ENCODE measurements at places on chromosomes 3 and 15. TPM values are rescaled to one million over a fixed set of nuclear protein-coding genes. Genes with fewer than 3 reads are reported as not detected.

- H3K4me1 ChIP-seq, result no peaks in the 10 kb centered on the region
- no peak overlapping the region for H3K4me3 ChIP-seq
- no peaks in the 10 kb centered on the region for H3K36me3 ChIP-seq
- H3K27me3 ChIP-seq, result no peaks in the 10 kb centered on the region
- H3K27ac ChIP-seq, result no peak overlapping the region
These were observed 269.4 kb downstream of the CLSTN2 start for GRCh38 chr3:140204271-140204984.

GRCh38 chr3:126983653-126984390 is 907 bp downstream of the PLXNA1 start:
- H3K4me1 ChIP-seq, result peaks cover 6% of the 10 kb centered on the region
- H3K36me3 ChIP-seq, result no peaks in the 10 kb centered on the region
- no peaks in the 10 kb centered on the region for H3K27me3 ChIP-seq
- H3K4me3 ChIP-seq, result peak overlapping the region; percentile 87
- H3K27ac ChIP-seq, result peak overlapping the region; percentile 82

DNA sequence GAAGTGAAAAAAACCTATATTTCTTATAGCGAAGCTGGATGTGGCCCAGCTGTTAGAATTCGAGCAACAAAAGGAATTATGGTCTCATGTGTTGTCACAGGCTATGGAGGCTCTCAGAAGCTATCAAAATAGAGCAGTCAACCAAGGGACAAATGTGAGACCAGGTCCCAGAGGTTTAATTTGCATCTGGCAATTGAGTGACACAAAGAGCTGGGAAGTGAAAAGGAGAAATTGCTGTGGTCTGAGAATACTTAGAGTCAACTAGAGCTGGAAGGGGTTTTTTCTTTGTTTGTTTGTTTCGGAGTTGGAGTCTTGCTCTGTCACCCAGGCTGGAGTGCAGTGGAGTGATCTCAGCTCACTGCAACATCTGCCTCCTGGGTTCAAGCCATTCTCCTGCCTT is 61.3 kb upstream of the SMAD3 start:
- no peak overlapping the region for H3K27ac ChIP-seq
- H3K27me3 ChIP-seq, result no peaks in the 10 kb centered on the region
- no peaks in the 10 kb centered on the region for H3K36me3 ChIP-seq
- no peak overlapping the region for H3K4me3 ChIP-seq

DNA sequence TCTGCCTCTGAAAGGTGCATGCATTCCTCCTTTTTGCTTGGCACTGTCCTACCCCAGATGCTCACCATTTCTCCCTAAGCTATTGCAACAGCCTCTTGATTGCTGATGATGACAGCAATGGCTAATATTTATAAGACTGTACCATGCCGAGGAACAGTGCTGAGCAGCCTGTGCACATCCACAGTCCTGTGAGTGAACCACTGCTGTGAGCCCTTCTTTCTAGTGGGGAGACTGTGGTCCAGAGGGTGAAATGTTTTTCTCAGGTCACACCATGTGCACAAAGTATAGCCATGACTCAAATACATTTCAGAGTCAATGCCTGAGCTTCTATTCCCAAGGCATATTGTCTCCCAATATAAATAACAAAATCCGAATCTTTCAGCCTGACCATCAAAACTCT is 231.2 kb upstream of the LRTM1 start:
- H3K27me3 ChIP-seq, result no peaks in the 10 kb centered on the region
- H3K4me1 ChIP-seq, result no peaks in the 10 kb centered on the region
- H3K27ac ChIP-seq, result no peak overlapping the region

KIF23 gene
- 1.6 TPM for total RNA-seq

- H3K4me1 ChIP-seq, result no peaks in the 10 kb centered on the region
- H3K36me3 ChIP-seq, result no peaks in the 10 kb centered on the region
- DNase-seq, result no peak
- H3K27me3 ChIP-seq, result no peaks in the 10 kb centered on the region
These were observed 685.7 kb downstream of the MECOM start for GRCh38 chr3:168977716-168978374.

DNA sequence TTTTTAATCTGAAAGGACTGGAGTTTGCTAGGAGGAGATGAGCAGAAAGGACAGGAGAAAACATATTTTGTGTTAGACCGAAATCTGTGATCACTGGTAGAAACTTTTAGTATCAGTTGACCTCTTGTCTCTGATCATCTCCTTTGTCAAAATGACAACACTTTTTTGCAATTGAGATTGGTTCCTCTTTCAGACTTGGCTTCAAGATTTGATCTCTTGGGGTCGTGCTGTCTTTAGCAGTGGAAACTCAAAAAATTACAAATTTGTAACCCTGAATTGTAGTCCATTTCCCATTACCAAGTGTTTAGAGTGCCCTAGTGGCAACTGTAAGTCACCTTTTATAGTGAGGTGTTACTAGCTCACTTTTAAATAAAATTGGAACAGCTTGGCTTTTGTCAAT is 107.4 kb downstream of the KLHL25 start:
- peaks cover 7% of the 10 kb centered on the region for H3K4me1 ChIP-seq
- no peak overlapping the region for H3K4me3 ChIP-seq
- H3K27me3 ChIP-seq, result no peaks in the 10 kb centered on the region

- peak overlapping the region; percentile 3 for H3K27ac ChIP-seq
- no peak overlapping the region for H3K4me3 ChIP-seq
- no peak for DNase-seq
- H3K36me3 ChIP-seq, result no peaks in the 10 kb centered on the region
- no peaks in the 10 kb centered on the region for H3K27me3 ChIP-seq
These were observed 25.5 kb downstream of the SLC12A8 start for GRCh38 chr3:125186800-125187598.

- no peak overlapping the region for H3K27ac ChIP-seq
- H3K36me3 ChIP-seq, result no peaks in the 10 kb centered on the region
- H3K4me1 ChIP-seq, result no peaks in the 10 kb centered on the region
These were observed 8.6 kb downstream of the SPG11 start for GRCh38 chr15:44654858-44655257.

AQP9 gene
- total RNA-seq, result 1.8 TPM

GRM7 gene
- total RNA-seq, result 0.59 TPM

ADGRG7 gene
- total RNA-seq, result not detected

DNA sequence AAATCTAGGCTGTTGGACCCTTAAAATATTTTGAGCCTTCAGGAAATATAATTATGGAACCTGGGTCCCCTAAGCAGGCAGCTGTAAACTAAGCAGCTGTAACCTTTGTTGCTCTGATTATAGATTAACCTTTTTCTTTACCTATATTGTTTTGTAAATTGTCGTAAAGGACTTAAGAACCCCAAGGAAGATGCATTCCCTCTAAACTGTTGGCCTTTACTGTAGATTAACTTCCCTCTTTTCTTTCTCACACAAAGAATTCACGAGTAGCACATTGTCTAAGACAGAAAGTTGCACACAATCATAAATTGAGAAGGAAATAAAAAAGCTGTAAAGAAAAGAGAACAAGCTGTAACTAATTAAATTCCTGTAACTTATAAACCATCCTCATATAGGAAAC is 877.3 kb downstream of the ROBO2 start:
- no peak overlapping the region for H3K4me3 ChIP-seq
- no peak overlapping the region for H3K27ac ChIP-seq
- H3K36me3 ChIP-seq, result no peaks in the 10 kb centered on the region
- no peaks in the 10 kb centered on the region for H3K4me1 ChIP-seq
- no peaks in the 10 kb centered on the region for H3K27me3 ChIP-seq

DNA sequence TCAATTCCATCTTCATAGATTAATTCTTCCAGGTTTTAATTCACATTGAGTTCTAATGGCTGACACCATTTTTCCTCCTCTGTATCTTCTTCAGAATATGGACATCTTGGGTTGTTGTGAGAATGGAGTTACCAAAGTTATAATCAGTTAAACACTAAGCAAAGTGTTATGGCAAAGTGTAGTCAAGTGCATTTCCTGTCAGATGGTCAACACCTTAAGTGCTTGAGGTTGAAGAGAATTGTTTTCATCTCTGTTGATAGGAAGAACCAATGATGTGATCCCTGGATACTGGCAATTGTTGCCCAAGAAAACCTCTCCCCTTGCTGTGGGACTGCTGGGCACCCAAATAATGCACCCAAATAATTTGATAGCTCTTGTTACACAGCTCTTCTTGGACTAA is 102.6 kb upstream of the SATB1 start:
- no peaks in the 10 kb centered on the region for H3K4me1 ChIP-seq
- H3K36me3 ChIP-seq, result no peaks in the 10 kb centered on the region
- H3K27ac ChIP-seq, result no peak overlapping the region

DNA sequence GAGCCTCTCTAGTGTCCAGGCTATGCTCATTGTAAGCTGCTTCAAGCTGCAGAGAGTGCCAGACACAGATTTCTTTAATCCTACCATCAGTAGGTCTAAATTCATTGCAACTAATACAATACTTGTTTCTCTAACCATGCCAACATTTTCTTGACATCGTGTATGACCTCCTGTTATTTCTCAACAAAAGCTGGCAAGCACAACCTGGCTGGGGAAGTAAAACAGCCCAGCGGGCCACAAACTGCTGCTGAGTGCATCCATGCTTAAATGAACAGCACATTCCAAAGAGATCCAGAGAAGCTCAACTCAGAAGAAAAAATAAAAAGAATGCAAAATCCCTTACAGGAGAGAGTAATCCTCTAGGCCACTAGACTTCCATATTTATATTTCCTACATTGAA is 36.5 kb downstream of the GMNC start:
- no peaks in the 10 kb centered on the region for H3K36me3 ChIP-seq
- H3K27ac ChIP-seq, result no peak overlapping the region
- DNase-seq, result peak; percentile 47

TTLL13 gene
- not detected for total RNA-seq

SEMA5B gene
- total RNA-seq, result 0.33 TPM

MESP2 gene
- not detected for total RNA-seq

- DNase-seq, result no peak
- H3K27me3 ChIP-seq, result no peaks in the 10 kb centered on the region
- H3K4me3 ChIP-seq, result no peak overlapping the region
- no peak overlapping the region for H3K27ac ChIP-seq
These were observed 6.4 kb downstream of the EMC3 start for GRCh38 chr3:9980251-9980650.

- DNase-seq, result no peak
- H3K4me1 ChIP-seq, result no peaks in the 10 kb centered on the region
- H3K4me3 ChIP-seq, result no peak overlapping the region
These were observed 16.2 kb downstream of the ZNF148 start for GRCh38 chr3:125358923-125359322.

GRCh38 chr15:100078511-100079220 is 263.1 kb downstream of the ADAMTS17 start:
- H3K27me3 ChIP-seq, result no peaks in the 10 kb centered on the region
- H3K4me1 ChIP-seq, result no peaks in the 10 kb centered on the region
- no peak for DNase-seq
- H3K36me3 ChIP-seq, result no peaks in the 10 kb centered on the region
- H3K27ac ChIP-seq, result no peak overlapping the region

GRCh38 chr15:81547521-81548132 is 173.6 kb upstream of the TMC3 start:
- no peaks in the 10 kb centered on the region for H3K27me3 ChIP-seq
- no peak overlapping the region for H3K4me3 ChIP-seq
- no peak for DNase-seq
- H3K36me3 ChIP-seq, result no peaks in the 10 kb centered on the region
- H3K4me1 ChIP-seq, result no peaks in the 10 kb centered on the region
- no peak overlapping the region for H3K27ac ChIP-seq

DNA sequence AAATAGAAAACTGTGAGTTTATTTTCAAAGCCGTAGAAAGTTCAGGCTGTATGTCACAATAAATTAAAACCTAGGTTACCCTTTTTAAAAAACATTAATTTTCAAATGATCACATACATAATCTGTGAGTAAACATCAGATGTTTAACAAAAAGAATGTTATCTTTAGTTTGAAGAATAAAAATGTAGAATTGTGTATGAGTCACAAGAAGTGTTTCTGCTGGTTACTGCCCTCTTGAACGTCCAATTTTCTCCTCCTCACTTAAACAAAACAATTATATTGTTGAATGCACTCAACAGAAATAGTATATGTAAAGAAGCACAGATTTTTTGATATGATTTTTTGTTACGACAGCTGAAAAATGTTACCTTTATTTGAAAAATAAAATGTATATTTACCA is 855.1 kb downstream of the ROBO1 start:
- DNase-seq, result no peak
- H3K4me1 ChIP-seq, result no peaks in the 10 kb centered on the region
- H3K4me3 ChIP-seq, result no peak overlapping the region

NTRK3 gene
- total RNA-seq, result 13.8 TPM

GRCh38 chr3:153963012-153963411 is 158.2 kb upstream of the ARHGEF26 start:
- DNase-seq, result no peak
- no peaks in the 10 kb centered on the region for H3K4me1 ChIP-seq
- no peaks in the 10 kb centered on the region for H3K36me3 ChIP-seq
- no peak overlapping the region for H3K4me3 ChIP-seq
- H3K27ac ChIP-seq, result no peak overlapping the region
- H3K27me3 ChIP-seq, result no peaks in the 10 kb centered on the region

GRCh38 chr15:70474471-70475406 is 288.6 kb downstream of the UACA start:
- peaks cover 14% of the 10 kb centered on the region for H3K4me1 ChIP-seq
- H3K36me3 ChIP-seq, result no peaks in the 10 kb centered on the region
- peak overlapping the region; percentile 90 for H3K27ac ChIP-seq
- DNase-seq, result peak; percentile 81
- H3K27me3 ChIP-seq, result no peaks in the 10 kb centered on the region
- peak overlapping the region; percentile 29 for H3K4me3 ChIP-seq

HYKK gene
- total RNA-seq, result 10.9 TPM

DNA sequence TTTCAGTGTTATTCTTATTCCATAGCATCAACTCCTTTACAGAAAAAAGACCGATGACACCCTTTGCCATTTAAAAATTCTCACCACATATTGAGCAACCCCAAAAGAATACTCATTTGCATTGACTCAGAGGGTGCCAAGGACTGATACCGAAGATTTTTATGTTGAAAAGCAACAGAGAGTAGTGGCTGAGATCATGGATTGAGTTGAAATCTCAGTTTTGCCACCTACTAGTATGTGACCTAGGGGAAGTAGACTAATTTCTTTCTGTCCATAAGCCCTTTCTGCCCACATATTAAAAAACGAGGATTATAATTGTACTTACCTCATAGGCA is 313.9 kb upstream of the SATB1 start:
- DNase-seq, result no peak
- H3K27me3 ChIP-seq, result no peaks in the 10 kb centered on the region
- H3K36me3 ChIP-seq, result no peaks in the 10 kb centered on the region
- H3K4me3 ChIP-seq, result no peak overlapping the region
- H3K27ac ChIP-seq, result no peak overlapping the region

DNA sequence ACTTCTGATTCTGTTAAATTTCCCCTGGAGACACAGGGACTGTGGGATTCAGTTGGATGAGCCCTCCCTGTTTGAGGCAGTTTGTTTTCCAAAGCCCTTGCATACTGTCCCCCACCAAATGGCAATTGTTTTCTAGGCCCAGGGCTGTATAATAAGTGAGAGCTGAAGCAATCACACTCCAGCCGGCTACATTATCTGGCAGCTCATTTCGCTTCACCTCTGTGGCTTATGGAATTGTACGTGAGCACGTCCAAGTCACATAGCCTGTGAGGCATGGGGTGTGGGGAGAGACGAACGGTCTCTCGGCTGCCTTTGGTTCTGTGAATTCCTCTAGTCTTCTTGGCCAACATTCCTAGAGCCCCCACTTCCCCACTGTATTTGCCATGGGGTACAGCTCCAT is 10.7 kb downstream of the RBP2 start:
- H3K36me3 ChIP-seq, result no peaks in the 10 kb centered on the region
- no peak overlapping the region for H3K4me3 ChIP-seq
- no peak for DNase-seq
- H3K27me3 ChIP-seq, result no peaks in the 10 kb centered on the region
- no peak overlapping the region for H3K27ac ChIP-seq
- no peaks in the 10 kb centered on the region for H3K4me1 ChIP-seq

GRCh38 chr3:54065140-54065539 is 57.2 kb upstream of the CACNA2D3 start:
- no peak for DNase-seq
- H3K4me3 ChIP-seq, result no peak overlapping the region
- H3K36me3 ChIP-seq, result no peaks in the 10 kb centered on the region
- H3K4me1 ChIP-seq, result no peaks in the 10 kb centered on the region

Measured in breast epithelium (tissue), 4 donors.